Upper lobe of right lung (tissue), 1 donor: ENCODE measurements at places on chromosomes 7 and 10. TPM values are rescaled to one million over a fixed set of nuclear protein-coding genes. Genes with fewer than 3 reads are reported as not detected.

- no peak for DNase-seq
Measured at GRCh38 chr7:96337519-96337918, 15.6 kb upstream of the SLC25A13 start.

Gene CAV2
- 192 TPM for total RNA-seq

DNA sequence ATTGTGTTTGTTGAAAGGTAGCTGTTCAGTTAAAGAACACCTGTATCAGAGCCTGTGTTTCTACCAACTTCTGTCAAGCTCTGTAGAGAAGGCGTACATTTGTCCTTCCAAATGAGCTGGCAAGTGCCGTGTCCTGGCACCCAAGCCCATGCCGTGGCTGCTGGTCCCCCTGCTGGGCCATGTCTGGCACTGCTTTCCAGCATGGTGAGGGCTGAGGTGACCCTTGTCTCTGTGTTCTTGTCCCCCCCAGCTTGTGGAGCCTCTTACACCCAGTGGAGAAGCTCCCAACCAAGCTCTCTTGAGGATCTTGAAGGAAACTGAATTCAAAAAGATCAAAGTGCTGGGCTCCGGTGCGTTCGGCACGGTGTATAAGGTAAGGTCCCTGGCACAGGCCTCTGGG, 154.9 kb downstream of the EGFR start:
- DNase-seq, result no peak

GRCh38 chr7:8217200-8218068, 44.5 kb downstream of the ICA1 start:
- DNase-seq, result no peak

GRCh38 chr7:1761097-1761496, 91.0 kb downstream of the ELFN1 start:
- DNase-seq, result no peak

Gene PRSS37
- not detected for total RNA-seq

DNA sequence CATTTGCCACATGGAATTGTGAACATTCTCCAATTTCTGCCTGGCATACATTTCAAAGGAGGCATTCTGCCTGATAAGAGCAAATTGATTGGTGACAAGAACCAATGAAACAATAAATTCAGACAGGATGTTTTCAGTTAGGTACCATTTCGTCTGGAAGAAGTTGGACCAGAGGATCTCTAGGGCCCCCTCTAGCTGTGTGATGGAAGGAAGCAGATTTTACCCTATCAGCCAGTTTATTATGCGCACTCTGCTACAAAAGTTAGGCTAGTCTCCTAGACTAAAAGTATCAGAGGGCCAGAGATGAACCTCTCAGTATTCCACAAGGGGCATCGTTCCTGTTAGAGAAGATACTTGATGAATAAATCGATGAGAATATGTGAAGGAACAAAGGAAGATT, 118.0 kb downstream of the BUB3 start:
- DNase-seq, result no peak

Gene EGR2
- total RNA-seq, result 41.4 TPM

- DNase-seq, result no peak
Measured at GRCh38 chr7:48025624-48026023, 3.3 kb downstream of the SUN3 start.
